ENCODE measurements at places on chromosomes 4 and X. TPM values are rescaled to one million over a fixed set of nuclear protein-coding genes. Genes with fewer than 3 reads are reported as not detected.

PDLIM3 gene
- total RNA-seq: 26.4 TPM

RNF128 gene
- 95.0 TPM for total RNA-seq

L1CAM gene
- total RNA-seq: 0.33 TPM

USP17L28 gene
- not detected for total RNA-seq

CENPE gene
- total RNA-seq: 6.3 TPM

IQSEC2 gene
- 8.4 TPM for total RNA-seq

HMX1 gene
- not detected for total RNA-seq

DCAF16 gene
- 23.3 TPM for total RNA-seq

MAGEB17 gene
- 0.20 TPM for total RNA-seq

CXorf66 gene
- total RNA-seq: not detected

STARD8 gene
- total RNA-seq: 3.2 TPM

USP17L12 gene
- not detected for total RNA-seq

MEPE gene
- 0.07 TPM for total RNA-seq

TMSB4X gene
- total RNA-seq: 6,141 TPM

PWWP3B gene
- total RNA-seq: 34.9 TPM

GPRASP3 gene
- total RNA-seq: 5.9 TPM

TCEANC gene
- 5.4 TPM for total RNA-seq

GUCY1A1 gene
- 41.2 TPM for total RNA-seq

GYPE gene
- not detected for total RNA-seq

MAEA gene
- total RNA-seq: 66.6 TPM

TLR10 gene
- total RNA-seq: not detected

ZFP42 gene
- 7.1 TPM for total RNA-seq

DUX4 gene
- total RNA-seq: not detected

MAGEB1 gene
- not detected for total RNA-seq

NAP1L3 gene
- total RNA-seq: 37.9 TPM

STAP1 gene
- not detected for total RNA-seq

FRAS1 gene
- total RNA-seq: 31.9 TPM

SLITRK4 gene
- 17.0 TPM for total RNA-seq

Measured in hepatocyte (in vitro differentiated cells).